A549 treated with GW870086 at 1 μM for 4 hours (cell line): ENCODE measurements at places on chromosomes 11 and 22. TPM values are rescaled to one million over a fixed set of nuclear protein-coding genes. Genes with fewer than 3 reads are reported as not detected.

CCDC73 gene
- total RNA-seq: 0.03 TPM in 1 of 5 replicates, not detected in the others

FOLH1 gene
- total RNA-seq: not detected in 5 replicates

OR51E2 gene
- total RNA-seq: not detected in 5 replicates

CFL1 gene
- 1,820 to 2,323 TPM (median 2,200 TPM) in 5 replicates for total RNA-seq

VSIG10L2 gene
- 0.12 TPM in 1 of 5 replicates, not detected in the others for total RNA-seq

WNT7B gene
- total RNA-seq: 63.4 to 88.8 TPM (median 78.6 TPM) in 5 replicates

UPK2 gene
- total RNA-seq: 0.41 to 1.1 TPM (median 0.70 TPM) in 5 replicates

IFITM10 gene
- 0.96 to 2.1 TPM (median 1.2 TPM) in 5 replicates for total RNA-seq

OR10D3 gene
- total RNA-seq: not detected in 5 replicates

MSANTD2 gene
- total RNA-seq: 5.4 to 6.5 TPM (median 5.7 TPM) in 5 replicates

DEFB131B gene
- not detected in 5 replicates for total RNA-seq

GDPD4 gene
- total RNA-seq: not detected in 5 replicates

CD81 gene
- total RNA-seq: 294 to 435 TPM (median 394 TPM) in 5 replicates

GRK2 gene
- total RNA-seq: 25.8 to 39.1 TPM (median 36.4 TPM) in 5 replicates

APOL6 gene
- total RNA-seq: 1.4 to 1.8 TPM (median 1.6 TPM) in 5 replicates
